ENCODE measurements at places on chromosomes 2 and 18.

GRCh38 chr2:160657196-160657595, 163.6 kb upstream of the RBMS1 start:
- peaks cover 8% of the 10 kb centered on the region for H3K4me1 ChIP-seq
- no peaks in the 10 kb centered on the region for H3K36me3 ChIP-seq
- no peak overlapping the region for H3K4me3 ChIP-seq
- DNase-seq: no peak
- no peak overlapping the region for H3K27ac ChIP-seq
- no peaks in the 10 kb centered on the region for H3K27me3 ChIP-seq

- H3K36me3 ChIP-seq: no peaks in the 10 kb centered on the region
- DNase-seq: peak; percentile 40
- peaks cover 27% of the 10 kb centered on the region for H3K4me1 ChIP-seq
- H3K4me3 ChIP-seq: no peak overlapping the region
Observed at GRCh38 chr2:104874230-104874629, 20.3 kb downstream of the POU3F3 start.

- no peak for DNase-seq
- no peaks in the 10 kb centered on the region for H3K4me1 ChIP-seq
- H3K27ac ChIP-seq: no peak overlapping the region
- H3K4me3 ChIP-seq: no peak overlapping the region
- H3K27me3 ChIP-seq: peaks cover 42% of the 10 kb centered on the region
- H3K36me3 ChIP-seq: no peaks in the 10 kb centered on the region
Observed at GRCh38 chr2:110773401-110773921, 41.1 kb downstream of the ACOXL start.

- DNase-seq: no peak
- H3K4me1 ChIP-seq: peaks cover 20% of the 10 kb centered on the region
- H3K36me3 ChIP-seq: peaks cover 29% of the 10 kb centered on the region
- H3K27me3 ChIP-seq: no peaks in the 10 kb centered on the region
Observed at GRCh38 chr2:25740810-25741381, 67.5 kb upstream of the DTNB start.

DNA sequence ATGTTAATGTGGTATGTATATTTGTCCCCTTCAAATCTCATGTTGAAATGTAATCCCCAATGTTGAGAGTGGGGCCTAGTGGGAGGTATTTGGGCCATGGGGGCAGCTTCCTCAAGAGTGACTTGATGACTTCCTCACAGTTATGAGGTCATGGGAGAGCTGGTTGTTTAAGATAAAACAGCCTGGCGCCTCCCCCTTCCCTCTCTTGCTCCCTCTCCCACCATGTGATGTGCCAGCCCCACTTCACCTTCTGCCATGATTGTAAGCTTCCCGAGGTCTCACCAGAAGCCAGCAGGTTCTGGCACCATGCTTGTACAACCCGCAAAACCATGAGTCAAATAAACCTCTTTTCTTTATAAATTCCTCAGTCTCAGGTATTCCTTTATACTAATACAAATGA, 258.3 kb upstream of the POU3F3 start:
- H3K27me3 ChIP-seq: no peaks in the 10 kb centered on the region
- no peaks in the 10 kb centered on the region for H3K36me3 ChIP-seq
- H3K27ac ChIP-seq: no peak overlapping the region
- H3K4me3 ChIP-seq: no peak overlapping the region

DNA sequence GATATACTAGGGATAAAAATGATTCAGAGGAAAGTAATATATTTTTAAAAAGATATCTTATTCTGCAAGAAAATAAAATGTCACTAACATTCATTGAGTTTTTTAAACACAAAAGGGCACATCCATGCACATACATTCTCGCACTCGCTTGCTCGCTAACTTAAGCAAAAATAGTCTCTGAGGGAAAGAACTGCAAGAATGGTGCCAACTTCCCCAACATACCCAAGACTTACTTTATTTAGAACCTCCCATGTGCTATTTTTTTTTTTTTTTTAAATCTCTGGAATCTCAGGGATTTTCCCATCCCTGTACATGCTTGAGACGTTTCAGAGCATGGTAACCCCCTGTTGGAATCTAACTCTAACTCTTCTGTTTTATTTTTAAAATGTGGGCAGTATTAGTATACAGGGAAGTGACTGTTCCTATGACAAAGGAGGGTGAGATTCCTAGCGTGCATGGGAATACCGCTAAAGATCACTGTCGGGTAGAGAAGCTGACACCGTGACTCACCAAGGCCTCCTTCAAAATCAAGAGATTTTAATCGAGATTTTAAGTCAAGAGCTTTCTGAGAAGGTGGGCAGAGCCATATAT, 187.9 kb upstream of the ZEB2 start:
- no peak overlapping the region for H3K4me3 ChIP-seq
- DNase-seq: no peak
- H3K27me3 ChIP-seq: no peaks in the 10 kb centered on the region

- DNase-seq: no peak
- H3K36me3 ChIP-seq: no peaks in the 10 kb centered on the region
- H3K4me1 ChIP-seq: no peaks in the 10 kb centered on the region
- H3K27me3 ChIP-seq: no peaks in the 10 kb centered on the region
- H3K4me3 ChIP-seq: no peak overlapping the region
Observed at GRCh38 chr2:236083934-236084333, 84.3 kb downstream of the GBX2 start.

DNA sequence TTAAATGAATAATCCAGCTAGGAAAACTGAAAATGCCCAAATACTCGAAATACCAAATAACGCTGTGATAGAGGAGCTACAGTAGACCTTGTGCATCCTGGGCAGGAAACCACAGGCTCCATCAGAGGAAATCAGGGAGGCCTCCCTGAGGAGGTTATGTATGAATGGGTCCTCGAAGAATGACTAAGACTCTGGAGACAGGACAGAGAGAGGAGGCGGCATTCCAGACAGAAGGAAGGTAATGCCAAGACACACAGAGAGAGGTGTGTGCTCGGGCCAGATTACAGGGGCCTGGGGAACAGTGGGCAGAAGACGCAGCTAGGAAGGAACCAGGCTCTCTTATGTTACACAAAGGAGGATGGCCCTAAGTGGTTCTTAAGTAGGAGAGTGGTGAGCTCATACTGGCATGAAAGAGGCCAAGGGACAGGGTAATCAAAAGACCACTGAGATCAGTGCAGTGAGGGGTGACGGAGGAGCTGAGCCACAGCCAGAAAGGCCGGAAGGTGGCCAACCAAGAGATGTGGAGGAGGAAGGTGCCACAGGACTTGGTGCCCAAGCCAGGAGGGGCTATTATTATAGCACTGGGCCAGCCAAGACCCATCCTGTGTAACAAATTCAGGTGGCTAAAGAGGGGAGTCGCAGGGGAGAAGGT, 9.9 kb downstream of the ST3GAL5 start:
- no peak overlapping the region for H3K4me3 ChIP-seq
- H3K36me3 ChIP-seq: no peaks in the 10 kb centered on the region
- no peaks in the 10 kb centered on the region for H3K27me3 ChIP-seq
- peak overlapping the region; percentile 40 for H3K27ac ChIP-seq

DNA sequence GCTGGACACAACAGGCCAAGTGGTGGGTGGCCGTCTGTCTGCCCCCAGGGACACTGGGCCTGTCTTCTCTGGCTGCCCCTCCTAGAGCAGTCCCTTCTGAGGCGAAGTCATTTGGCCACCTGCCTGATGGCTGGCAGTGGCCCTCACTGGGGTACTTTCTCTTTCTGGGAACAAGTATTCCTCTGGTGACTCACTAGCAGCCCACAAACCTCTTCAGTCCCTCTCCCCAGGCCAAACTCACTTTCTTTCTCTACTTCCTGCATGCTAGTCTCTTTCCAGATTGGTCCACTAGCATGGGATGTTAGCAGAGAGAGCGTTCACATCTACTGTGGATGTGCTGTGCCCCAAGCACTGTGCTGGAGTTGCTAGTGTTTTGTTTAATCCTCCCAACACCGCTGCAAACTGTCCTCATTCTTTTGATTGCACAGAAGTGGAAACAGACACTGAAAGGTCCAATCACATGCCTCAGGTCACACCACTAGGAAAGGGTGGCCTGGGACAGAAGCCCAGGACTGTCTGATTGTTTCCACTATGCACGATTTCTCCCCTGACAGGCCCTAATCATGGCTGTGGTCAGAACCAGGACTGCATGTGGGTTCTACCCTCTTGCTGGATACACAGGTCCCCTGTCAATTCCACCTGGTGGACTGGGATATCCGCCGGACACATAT, 5.2 kb downstream of the DYSF start:
- peaks cover 7% of the 10 kb centered on the region for H3K27me3 ChIP-seq
- no peak overlapping the region for H3K27ac ChIP-seq
- DNase-seq: no peak
- H3K4me1 ChIP-seq: peaks cover 20% of the 10 kb centered on the region
- H3K36me3 ChIP-seq: peaks cover 41% of the 10 kb centered on the region

GRCh38 chr2:15072836-15073235, 440.3 kb downstream of the LRATD1 start:
- H3K36me3 ChIP-seq: no peaks in the 10 kb centered on the region
- H3K27me3 ChIP-seq: no peaks in the 10 kb centered on the region
- no peak for DNase-seq
- no peak overlapping the region for H3K4me3 ChIP-seq

DNA sequence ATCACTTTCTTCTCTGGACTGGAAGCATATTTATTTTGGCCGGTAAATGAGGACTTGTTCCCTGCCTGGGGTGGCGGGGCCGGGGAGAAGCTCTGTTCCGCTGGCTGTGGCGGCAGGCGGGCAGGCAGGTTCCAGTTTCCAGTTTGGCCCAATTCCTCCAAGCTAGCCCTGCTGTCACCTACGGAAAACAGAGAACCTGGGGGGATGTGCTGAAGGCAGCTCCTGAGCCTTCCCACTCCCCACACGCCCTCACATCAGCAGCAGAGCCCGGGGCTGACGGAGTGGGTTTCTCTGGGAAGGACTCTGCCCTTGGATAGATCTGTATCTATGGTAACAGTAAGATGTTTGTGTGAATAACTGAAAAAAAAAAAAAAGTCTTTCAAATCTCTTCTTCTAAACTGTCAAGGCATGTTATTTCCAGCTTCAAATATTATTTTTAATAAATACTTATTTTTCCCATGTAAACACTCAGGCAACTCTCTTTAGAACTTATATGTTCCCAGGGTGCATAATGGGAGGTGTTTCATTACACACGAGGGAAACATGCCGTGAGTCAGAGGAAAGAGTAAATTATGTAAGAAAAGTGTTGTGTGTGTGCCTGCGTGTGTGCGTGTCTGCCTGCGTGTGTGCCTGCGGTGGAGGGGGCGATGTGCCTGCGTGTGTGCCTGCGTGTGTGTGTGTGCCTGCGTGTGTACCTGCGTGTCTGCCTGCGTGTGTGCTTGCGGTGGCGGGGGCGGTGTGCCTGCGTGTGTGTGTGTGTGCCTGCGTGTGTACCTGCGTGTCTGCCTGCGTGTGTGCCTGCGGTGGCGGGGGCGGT, 116.1 kb upstream of the ZNF516 start:
- no peak overlapping the region for H3K4me3 ChIP-seq
- H3K27me3 ChIP-seq: no peaks in the 10 kb centered on the region
- H3K27ac ChIP-seq: no peak overlapping the region
- H3K4me1 ChIP-seq: no peaks in the 10 kb centered on the region
- DNase-seq: no peak

DNA sequence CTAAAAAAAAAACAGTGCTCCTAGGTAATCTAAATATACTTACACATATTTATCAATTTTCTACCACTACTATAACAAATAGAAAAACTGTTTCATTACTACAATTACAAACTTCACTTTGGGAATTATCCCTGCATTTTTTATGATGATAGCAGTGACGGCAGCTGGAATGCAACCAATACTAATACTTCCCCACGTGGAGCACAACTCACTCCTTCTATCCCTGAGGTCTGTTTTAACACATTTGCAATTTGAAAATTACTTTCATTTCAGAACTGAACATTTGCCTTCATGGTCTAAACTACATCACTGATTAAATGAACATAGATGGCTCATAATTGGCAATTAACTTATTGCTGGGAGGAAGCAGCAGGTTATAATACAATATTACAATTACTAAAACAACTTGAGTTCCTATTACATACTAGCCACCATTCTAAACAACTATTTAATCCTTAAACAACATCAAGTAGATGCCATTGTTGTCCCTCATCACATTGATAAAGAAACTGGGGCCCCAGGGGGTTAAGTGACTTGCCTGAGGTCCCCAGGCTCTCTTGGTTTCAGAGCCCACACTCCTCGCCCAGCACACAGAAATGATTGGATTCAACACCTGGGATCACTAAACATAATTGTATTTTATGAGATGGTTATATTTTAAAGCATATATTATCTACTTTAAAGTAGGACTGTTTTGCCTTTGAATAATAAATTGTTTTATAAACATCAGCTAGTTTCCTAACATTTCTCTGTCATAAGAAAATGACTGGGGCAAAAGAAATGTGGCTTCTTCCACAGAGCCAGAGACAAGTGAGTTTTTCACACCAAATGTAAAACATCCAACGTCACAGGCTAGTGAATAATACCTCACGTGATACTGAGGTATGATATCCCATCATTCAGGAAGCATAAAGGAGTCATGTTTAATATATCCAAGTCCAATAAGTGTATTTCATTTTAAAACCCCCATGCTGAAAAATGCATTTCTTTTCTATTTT, 6.2 kb downstream of the COLEC12 start:
- DNase-seq: no peak
- H3K27me3 ChIP-seq: peaks cover 25% of the 10 kb centered on the region
- no peak overlapping the region for H3K27ac ChIP-seq
- H3K4me3 ChIP-seq: no peak overlapping the region
- no peaks in the 10 kb centered on the region for H3K36me3 ChIP-seq

GRCh38 chr2:202609381-202610145, 25.2 kb upstream of the FAM117B start:
- no peaks in the 10 kb centered on the region for H3K36me3 ChIP-seq
- H3K27ac ChIP-seq: peak overlapping the region; percentile 79
- H3K4me1 ChIP-seq: peaks cover 28% of the 10 kb centered on the region
- no peak for DNase-seq
- no peaks in the 10 kb centered on the region for H3K27me3 ChIP-seq
- H3K4me3 ChIP-seq: no peak overlapping the region

GRCh38 chr2:55811048-55811447, 112.5 kb downstream of the EFEMP1 start:
- DNase-seq: no peak
- H3K4me1 ChIP-seq: no peaks in the 10 kb centered on the region
- H3K36me3 ChIP-seq: no peaks in the 10 kb centered on the region
- no peak overlapping the region for H3K27ac ChIP-seq

Measured in spleen (tissue), 13 donors.